NCI-H526 treated with DMSO at 0.1 percent for 48 hours (cell line): ENCODE measurements at places on chromosomes 7 and 10.

GRCh38 chr7:142934056-142934455 is 510 bp upstream of the TRPV5 start:
- no peak for DNase-seq

GRCh38 chr10:124210263-124210662 is 116.9 kb upstream of the CHST15 start:
- no peak for DNase-seq

DNA sequence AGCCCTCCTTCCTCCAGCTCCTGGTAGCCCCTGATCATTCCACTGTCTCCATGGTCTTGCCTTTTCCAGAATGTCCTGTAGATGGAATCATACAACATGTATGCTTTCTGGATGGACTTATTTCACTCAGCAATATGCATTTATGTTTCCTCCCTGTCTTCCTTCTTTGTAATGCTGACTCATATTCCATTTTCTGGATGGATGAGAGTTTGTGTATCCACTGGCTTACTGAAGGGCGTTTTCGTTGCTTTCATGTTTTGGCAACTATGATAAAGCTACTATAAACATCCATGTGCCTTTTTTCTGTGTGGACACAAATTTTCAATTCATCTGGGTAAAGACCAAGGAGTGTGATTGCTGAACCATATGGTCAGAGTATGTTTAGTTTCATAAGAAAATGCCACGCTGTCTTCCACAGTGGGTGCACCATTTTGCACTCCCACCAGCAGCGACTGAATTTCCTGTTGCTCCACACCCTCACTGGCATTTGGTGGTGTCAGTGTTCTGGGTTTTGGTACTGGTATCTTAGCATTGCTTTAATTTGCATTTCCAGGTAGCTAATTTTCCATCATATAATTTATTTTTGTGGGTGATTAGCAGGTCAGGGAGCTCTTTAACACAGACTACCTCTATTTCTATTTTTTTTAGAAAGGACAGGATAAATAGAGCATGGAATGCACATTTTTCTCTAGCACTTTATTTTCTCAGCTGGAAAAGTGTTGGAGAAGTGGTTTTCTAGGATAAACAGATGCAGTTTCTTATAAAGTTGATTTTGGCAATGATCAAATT is 252.2 kb downstream of the WDR37 start:
- DNase-seq = no peak

DNA sequence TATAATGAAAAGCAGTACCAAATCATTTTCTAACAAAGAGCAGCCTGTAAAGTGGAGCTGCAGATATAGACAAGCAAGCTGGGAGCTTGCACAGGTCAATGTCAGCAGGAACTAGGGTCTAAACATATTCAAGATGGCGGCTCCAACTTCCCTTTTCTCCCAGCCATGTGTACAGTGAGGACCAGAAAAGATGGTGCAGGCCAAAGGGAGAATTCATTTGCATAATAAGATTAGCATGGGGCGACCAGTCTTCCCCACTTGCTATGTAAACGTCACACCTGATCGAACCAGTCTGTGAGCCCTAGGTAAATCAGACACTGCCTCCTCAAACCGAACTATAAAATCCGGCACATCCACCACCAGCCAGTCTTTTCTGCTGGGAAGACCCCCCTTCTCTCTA is 4.4 kb upstream of the RAPGEF5 start:
- peak; percentile 76 for DNase-seq

DNA sequence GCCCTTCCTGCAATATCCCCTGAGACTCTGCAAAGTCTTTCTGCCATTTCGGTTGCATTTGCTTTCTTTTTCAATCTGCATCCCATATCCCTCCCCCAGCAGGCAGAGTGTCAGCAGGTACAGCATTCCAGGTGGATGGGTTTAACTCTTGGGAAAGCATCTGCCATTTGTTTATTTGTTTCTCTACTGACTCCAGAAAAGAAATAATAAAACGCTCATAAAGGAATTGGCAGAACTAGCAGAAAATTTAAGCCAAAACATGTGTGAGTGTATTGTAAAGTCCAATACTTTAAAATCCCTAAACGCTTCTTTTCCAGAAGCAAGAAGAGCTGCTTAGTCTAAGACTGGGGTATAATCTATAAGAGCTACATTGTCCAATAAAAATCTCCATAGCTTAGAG is 393.8 kb downstream of the TNS3 start:
- no peak for DNase-seq

DNA sequence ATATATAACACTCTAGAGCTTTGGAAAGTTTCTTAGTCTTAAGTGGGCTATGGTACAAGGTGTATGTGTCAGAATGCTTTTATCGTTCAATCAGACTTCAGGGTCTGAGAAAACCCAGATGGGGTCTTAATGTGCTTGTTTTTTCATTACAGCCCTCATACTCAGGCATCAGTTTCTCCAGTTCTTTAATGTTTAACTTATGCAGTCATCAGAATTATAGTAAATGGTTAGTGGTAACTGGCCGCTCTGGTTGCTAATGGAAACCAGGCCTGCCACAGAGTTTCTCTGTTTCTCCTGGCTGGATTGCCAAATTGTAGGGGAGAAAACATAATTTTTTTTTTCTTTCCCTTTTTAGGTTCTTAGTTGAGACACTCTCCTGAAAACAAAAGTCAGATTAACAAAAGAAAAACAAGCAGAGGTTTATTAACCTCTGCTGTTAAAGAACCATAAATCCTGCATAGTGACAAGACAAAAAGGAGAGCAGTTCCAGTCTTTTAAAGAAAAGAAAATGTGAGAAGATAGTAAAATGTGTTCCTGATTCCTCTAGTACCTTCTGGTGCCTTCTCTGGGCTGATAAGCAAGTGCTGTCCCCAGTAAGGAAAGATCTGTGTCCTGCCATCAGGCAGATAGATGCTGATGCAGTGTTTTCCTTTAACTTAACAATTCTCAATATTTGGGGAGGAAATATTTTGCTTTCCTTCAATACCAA is 21.5 kb upstream of the GHITM start:
- no peak for DNase-seq

DNA sequence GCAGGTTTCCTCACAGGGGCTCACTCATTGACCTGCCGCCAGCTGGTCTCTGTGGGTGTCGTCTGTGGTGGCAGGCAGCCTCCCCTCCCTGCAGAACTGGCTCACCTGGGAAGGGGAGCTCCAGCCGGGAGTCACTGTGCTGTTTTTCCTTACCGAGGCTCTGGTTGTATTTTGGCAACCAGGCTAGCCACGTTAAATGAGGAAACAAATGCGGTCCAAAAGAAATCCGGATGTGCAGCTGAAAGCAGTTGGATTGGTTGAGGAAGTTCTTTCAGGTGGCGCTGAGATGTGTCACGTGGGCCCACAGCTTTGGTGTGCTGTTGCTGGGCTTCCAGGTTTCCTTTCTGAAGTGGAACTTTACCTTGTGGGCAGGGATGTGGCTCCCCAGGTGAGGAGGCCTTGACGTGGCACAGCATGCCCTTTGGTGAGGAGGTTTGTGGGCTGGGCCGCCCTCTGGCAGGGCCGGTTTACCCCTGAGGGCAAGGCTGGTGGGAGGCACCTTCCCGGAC is 14.2 kb downstream of the MTURN start:
- no peak for DNase-seq

- no peak for DNase-seq
Measured at GRCh38 chr10:91987397-91988037, 63.9 kb downstream of the BTAF1 start.

DNA sequence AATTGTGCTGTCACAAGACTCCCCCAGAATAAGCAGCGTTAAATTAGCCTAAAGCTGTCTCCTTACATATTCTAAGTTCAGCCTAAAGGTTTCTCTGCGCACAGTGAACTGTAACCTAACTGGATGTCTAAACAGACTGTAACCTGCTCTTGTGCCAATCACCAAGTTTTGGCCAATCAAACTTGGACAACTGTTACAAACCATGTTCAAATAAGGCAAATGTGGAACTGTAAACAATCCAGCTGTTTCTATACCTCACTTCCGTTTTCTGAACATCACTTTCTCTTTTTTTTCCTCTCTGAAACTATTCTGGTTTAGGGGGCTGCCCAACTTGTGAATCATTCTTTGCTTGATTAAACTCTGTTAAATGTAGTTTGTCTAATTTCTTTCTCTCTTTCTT is 252.2 kb upstream of the HABP2 start:
- no peak for DNase-seq

GRCh38 chr10:80700252-80700651 is 162.6 kb downstream of the SH2D4B start:
- DNase-seq = no peak

DNA sequence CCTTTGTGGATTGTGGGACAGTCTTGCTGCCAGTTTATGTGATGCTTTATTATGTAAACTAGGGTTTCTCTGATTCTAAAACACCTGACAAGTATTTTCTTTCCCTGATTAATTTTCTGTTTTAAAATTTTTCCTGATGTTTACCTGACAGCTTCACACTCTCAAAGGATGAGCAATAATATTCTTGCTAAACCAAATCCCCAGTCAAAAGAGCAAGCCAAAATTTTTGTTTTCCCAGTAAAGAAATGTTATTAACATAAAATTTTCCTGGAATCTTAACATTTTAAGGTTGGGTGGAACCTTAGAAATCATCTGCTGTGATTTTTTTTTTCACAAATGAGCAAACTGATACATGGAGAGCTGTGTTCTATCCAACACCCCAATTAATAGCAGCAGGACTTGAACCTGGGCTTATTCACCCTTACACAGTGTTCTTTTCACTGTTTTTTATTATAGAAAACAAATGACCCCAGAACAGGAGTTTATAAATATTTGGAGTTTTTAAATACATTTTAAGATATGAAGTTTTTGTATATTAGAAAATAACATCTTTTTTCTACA is 185.2 kb upstream of the VIPR2 start:
- DNase-seq = no peak

- DNase-seq = no peak
Measured at GRCh38 chr10:93261961-93262610, 188.4 kb downstream of the CYP26A1 start.
